Uterus (tissue), 4 donors: ENCODE measurements at places on chromosomes 2 and 18.

- H3K36me3 ChIP-seq = no peaks in the 10 kb centered on the region
- H3K4me1 ChIP-seq = no peaks in the 10 kb centered on the region
- H3K27me3 ChIP-seq = no peaks in the 10 kb centered on the region
- DNase-seq = no peak
- H3K27ac ChIP-seq = no peak overlapping the region
Measured at GRCh38 chr2:10762651-10763460, 41.4 kb downstream of the ATP6V1C2 start.

DNA sequence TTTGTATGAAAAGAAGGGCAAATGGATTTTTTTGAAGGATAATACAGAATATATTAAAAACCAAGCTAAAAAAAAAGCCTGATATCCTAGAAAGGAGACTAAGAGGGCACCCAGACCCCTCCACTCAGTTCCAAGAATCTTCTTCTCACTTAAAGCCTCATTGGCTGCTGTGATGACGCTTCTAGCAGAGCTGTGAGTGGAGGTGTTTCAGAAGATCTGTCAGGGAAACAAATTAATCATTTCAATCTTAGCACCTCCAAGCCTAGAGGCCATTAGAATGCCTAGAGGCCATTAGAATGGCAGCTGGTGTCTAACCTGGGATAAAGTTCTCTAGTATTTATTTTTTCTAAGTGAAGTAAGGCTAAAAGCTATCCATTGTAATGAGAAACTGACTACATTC is 164.2 kb upstream of the TMEM200C start:
- no peak overlapping the region for H3K4me3 ChIP-seq
- H3K4me1 ChIP-seq = no peaks in the 10 kb centered on the region
- H3K27me3 ChIP-seq = no peaks in the 10 kb centered on the region
- no peak overlapping the region for H3K27ac ChIP-seq
- no peaks in the 10 kb centered on the region for H3K36me3 ChIP-seq

GRCh38 chr2:2960441-2961133 is 417.0 kb downstream of the EIPR1 start:
- DNase-seq = no peak
- no peak overlapping the region for H3K27ac ChIP-seq
- H3K27me3 ChIP-seq = no peaks in the 10 kb centered on the region

DNA sequence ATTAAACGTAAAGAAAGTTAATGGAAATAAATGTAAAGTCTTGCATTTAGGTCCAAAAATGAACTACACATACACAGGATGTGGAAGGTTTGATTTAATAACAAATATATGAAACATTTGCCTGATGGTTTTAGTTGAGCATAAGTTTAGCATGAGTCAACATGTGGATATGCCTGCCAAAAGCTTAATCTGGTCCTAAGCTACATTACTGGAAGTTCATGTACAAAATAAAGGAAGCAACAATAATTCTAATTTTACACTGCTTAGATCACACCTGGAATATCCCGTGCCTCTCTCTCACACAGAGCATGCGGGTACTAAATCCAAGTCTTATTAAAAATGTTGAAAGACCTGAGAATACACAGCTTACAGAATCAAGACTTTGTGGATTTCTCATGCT is 276.5 kb upstream of the NRP2 start:
- no peak overlapping the region for H3K4me3 ChIP-seq
- H3K27ac ChIP-seq = no peak overlapping the region
- H3K27me3 ChIP-seq = no peaks in the 10 kb centered on the region
- peaks cover 12% of the 10 kb centered on the region for H3K4me1 ChIP-seq
- no peak for DNase-seq

DNA sequence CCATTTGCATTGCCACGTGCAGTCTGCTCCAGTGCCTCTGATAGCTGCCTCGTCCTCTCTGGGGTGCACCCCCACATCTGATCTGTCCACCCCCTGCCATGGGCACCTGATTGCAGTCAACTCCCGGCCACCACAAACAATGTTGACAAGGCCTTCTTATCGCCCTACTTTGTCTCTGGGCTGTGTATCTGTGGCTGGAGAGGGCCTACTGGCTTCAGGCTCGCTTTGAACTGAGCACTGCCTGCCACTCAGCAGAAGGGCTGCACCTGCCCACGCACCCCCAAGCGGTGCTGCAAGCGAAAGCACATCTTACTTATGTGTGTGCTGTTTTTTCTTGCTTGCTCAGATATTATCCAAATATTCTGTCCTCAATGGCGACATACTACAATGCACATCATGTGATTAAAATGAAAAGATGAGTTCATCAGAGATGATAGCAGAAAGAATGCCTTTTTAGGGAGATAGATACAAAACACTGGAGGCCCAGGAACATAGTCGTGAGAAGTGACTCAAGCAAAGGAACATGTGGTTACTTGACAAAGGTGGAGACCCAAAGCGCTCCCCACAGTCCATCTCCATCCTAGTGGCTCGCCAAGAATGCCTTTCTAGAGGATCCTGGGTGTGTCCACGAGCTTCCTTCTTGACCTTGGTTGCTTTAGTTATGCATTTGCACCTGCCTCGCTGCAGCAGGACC is 28.8 kb downstream of the FBLN7 start:
- no peaks in the 10 kb centered on the region for H3K36me3 ChIP-seq
- no peaks in the 10 kb centered on the region for H3K27me3 ChIP-seq
- no peaks in the 10 kb centered on the region for H3K4me1 ChIP-seq
- no peak for DNase-seq

DNA sequence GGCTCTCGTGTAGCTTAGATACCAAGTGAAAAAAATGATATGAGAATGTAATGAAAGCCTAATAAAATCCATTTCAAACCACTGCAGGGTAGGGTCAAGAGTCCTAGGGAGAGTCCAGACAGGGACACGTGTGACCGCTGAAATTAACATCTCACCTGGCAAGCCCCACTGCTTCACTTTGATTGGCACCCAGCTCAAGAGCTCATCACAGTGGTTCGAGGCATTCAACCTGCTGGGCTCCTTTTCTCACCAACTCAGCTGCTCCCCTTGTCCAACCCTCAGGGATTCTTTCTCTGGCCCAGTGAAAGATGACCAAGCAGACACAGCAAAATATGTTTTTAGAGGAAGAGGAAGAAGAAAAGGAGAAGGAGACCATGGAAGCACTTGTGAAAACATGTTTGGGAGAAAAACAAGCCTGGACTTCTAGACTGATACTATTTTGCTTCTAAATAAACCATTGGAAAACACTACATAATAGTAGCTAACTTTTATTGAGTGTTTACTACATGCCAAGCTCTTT is 49.2 kb upstream of the CREB1 start:
- no peaks in the 10 kb centered on the region for H3K36me3 ChIP-seq
- no peaks in the 10 kb centered on the region for H3K4me1 ChIP-seq
- H3K27me3 ChIP-seq = no peaks in the 10 kb centered on the region
- no peak overlapping the region for H3K4me3 ChIP-seq

- H3K36me3 ChIP-seq = no peaks in the 10 kb centered on the region
- H3K27ac ChIP-seq = peak overlapping the region; percentile 89
- DNase-seq = peak; percentile 79
- no peak overlapping the region for H3K4me3 ChIP-seq
- H3K4me1 ChIP-seq = no peaks in the 10 kb centered on the region
Measured at GRCh38 chr2:231104115-231104713, 20.6 kb downstream of the HTR2B start.

- H3K4me1 ChIP-seq = no peaks in the 10 kb centered on the region
- no peak for DNase-seq
- no peak overlapping the region for H3K4me3 ChIP-seq
- no peaks in the 10 kb centered on the region for H3K36me3 ChIP-seq
- H3K27ac ChIP-seq = no peak overlapping the region
Measured at GRCh38 chr2:54859416-54859815, 136.0 kb downstream of the EML6 start.

- H3K4me3 ChIP-seq = no peak overlapping the region
- H3K4me1 ChIP-seq = no peaks in the 10 kb centered on the region
- no peak overlapping the region for H3K27ac ChIP-seq
- DNase-seq = no peak
- no peaks in the 10 kb centered on the region for H3K36me3 ChIP-seq
Measured at GRCh38 chr2:12816379-12817306, 99.9 kb downstream of the TRIB2 start.

DNA sequence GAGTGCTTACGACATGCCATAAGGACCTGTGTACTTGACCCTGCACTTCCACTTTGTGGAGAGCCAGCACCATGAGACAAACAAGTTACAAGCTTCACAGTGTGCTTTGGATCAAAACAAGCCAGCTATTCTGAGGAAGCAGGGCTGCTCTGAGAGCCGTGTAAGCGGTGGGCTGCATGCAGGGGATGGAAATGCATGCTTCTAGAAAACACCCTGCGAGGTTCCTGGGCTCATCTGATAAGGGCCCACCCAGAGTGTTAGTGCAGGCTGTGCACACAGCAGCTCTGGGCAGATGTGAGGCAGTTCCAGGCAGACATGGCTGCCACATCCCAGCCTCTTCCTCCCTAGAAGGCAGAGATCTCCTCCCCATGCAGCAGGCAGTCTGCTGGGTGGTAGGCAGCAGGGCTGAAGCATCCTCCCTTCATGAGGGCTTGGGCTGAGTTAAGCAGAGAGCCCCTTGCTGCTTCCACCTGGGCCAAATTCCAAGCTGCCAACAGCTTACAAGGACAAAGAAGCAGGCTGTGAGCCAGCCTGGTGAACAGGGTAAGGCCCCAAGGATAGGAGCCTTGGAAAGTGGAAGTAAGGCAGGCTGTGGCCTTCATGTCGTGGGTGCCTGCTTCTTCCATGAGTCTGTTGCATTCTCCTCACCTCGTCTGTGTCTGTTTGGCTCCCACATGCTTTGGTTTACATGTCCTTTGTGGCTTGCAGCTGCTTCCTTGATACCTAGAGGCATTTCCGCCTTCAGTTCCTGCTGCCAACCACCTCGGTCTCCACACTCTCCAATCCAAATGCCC is 7.7 kb downstream of the PSD4 start:
- no peaks in the 10 kb centered on the region for H3K36me3 ChIP-seq
- no peak overlapping the region for H3K4me3 ChIP-seq
- H3K27ac ChIP-seq = no peak overlapping the region

DNA sequence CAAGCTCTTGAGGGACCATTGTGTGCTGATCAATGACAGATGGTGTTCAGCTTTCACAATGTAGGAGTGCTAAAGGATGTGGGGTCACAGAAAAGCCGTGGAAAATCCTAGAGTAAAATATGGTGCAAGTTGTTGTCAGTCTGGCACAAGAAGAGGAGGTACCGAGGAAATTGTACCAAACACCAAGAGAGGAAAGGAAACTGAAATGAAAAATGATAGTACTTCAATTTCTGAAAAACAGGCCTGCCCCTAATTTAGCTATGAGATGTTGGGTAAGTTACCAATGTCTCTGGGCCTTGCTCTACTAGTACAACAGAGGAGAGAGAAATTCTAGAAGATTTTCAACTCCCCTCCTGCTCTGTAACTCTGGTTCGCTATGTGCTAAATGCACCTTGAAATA is 78.8 kb upstream of the PELI1 start:
- H3K36me3 ChIP-seq = no peaks in the 10 kb centered on the region
- no peaks in the 10 kb centered on the region for H3K4me1 ChIP-seq
- no peak overlapping the region for H3K4me3 ChIP-seq
- no peak overlapping the region for H3K27ac ChIP-seq

DNA sequence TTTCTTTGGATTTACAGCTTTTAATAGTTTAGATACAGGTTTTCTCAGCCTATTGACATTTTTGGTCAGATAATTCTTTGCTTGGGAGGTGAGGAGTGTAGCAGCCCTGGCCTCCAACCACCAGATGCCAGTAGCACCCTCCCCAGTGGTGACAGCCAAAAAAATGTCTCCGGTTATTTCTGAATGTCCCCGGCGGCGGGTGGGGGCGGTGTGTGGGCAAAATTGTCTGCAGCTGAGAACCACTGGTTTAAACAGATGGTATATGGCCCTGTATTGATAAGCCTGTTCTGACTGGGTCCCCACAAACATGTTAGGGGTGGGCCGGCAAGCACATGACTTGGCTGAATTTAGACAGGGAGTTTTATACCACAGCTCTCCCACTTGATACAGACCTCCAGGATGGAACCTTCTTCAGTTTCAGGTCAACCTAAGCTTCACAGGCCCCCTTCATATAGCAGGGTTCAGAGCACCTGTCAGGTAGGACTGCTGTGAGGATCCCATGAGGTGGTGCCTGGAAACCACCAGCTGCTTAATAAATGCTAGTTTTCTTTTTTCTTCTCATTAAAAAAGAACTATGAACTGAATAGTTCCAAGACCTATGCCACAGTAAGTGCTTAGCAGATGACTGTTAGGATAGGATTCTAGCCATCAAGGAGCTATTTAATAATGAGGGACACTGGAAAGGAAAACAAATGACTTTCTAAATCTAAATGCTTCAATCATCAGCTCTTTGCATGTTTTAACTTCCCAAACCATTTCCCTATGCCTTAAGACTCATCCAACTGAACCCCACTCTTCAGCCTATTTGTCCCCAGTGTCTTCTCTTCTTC is 18.1 kb downstream of the LPIN2 start:
- no peak overlapping the region for H3K27ac ChIP-seq
- no peaks in the 10 kb centered on the region for H3K4me1 ChIP-seq
- H3K4me3 ChIP-seq = no peak overlapping the region
- DNase-seq = no peak
- H3K36me3 ChIP-seq = no peaks in the 10 kb centered on the region
- no peaks in the 10 kb centered on the region for H3K27me3 ChIP-seq

- H3K4me3 ChIP-seq = no peak overlapping the region
- no peak for DNase-seq
- H3K27me3 ChIP-seq = no peaks in the 10 kb centered on the region
- H3K36me3 ChIP-seq = no peaks in the 10 kb centered on the region
- H3K4me1 ChIP-seq = no peaks in the 10 kb centered on the region
Measured at GRCh38 chr2:75595541-75596395, 35.0 kb upstream of the EVA1A start.
